ENCODE measurements at places on chromosomes 2 and 18. TPM values are rescaled to one million over a fixed set of nuclear protein-coding genes. Genes with fewer than 3 reads are reported as not detected.

GRCh38 chr2:163659224-163659623 lies 76.6 kb downstream of the FIGN start:
- no peak for DNase-seq

DNA sequence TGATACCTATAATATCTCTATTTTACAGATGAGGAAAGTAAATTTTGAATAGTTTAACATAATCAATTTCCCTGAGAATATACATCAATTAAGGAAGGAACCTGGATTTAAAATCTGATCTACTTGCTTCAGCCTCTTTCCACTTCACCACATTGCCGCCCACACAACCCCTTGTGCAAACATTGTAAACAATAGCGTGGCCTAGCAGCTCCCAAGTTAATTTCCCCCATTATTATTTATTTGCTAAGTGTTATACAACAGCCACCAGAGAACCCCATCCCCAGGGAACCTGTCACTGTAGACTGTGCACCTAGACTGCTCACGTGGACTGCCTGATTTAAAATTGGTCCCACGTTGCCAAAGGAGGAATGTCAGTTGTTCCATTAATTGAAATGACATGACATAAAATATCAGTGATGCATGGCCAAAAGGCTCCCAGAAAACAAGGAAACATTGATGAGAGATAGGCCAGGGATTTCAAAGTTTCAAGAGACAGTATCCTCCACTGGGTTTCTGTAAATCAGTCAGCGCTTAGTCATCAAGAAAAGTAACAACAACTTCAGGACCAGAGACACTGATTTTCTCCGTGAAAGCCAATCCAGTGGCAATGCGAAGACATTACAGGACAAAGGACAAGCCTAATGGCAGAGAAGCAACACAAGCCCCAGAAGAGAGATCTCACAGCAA lies 41.3 kb downstream of the SCG2 start:
- DNase-seq, result no peak

DNA sequence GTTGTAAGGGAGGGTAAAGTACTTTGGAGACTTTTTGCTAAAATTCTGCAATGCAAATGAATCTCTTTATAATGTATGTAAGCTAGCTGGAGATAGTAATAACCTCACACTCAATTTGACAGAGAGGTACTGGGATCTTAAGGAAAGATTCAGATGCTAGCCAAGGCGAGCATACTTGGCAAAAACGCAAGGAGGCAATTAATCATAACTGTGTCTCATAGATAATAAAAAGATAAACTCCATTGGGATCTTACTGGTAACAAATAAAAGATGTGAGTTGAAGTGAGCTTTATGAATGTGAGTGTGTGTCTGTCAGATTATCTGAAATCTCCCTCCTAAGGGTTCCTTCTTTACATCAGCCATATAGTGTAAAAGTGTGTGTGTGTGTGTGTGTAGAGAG lies 533.0 kb downstream of the TMX3 start:
- no peak for DNase-seq

- no peak for DNase-seq
These were observed 456.5 kb upstream of the SOX11 start for GRCh38 chr2:5235701-5236100.

- peak; percentile 46 for DNase-seq
These were observed 44.7 kb downstream of the CTIF start for GRCh38 chr18:48583573-48583972.

- peak; percentile 20 for DNase-seq
These were observed 3.8 kb downstream of the PROM2 start for GRCh38 chr2:95278051-95278471.

GRCh38 chr2:148660999-148661398 lies 16.4 kb downstream of the EPC2 start:
- no peak for DNase-seq

- no peak for DNase-seq
These were observed 17.1 kb upstream of the GPR45 start for GRCh38 chr2:105224444-105224843.

- DNase-seq, result no peak
These were observed 10.6 kb downstream of the FARP2 start for GRCh38 chr2:241366678-241367077.

- DNase-seq, result no peak
These were observed 1992.5 kb upstream of the PIK3C3 start for GRCh38 chr18:39962546-39962945.

- no peak for DNase-seq
These were observed 160.8 kb upstream of the AGAP1 start for GRCh38 chr2:235333076-235333475.

DNA sequence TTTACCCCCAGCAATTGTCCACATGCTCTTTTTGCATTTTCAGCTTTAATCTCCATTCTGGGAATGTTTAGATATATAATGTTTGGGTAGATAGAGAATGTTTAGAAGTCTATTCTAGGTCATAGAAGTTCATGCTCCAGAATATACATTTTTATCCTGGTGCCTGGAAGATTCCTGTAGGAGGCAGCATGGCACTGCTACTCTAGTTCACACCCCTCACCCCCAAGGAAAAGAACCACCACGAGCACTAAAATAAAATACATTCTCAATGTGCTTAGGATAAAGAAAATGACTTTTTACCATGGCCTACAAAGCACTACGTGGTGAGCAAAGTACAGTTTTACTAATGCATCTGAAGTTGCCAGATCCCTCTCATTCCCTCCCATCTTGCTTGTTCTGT lies 53.8 kb downstream of the MYO1B start:
- no peak for DNase-seq

GRCh38 chr2:31020713-31021112 lies 117.5 kb downstream of the GALNT14 start:
- no peak for DNase-seq

GRCh38 chr2:159186462-159186861 lies 100.0 kb downstream of the WDSUB1 start:
- no peak for DNase-seq

- peak; percentile 67 for DNase-seq
These were observed 754.9 kb downstream of the RNF144A start for GRCh38 chr2:7672027-7672684.

DNA sequence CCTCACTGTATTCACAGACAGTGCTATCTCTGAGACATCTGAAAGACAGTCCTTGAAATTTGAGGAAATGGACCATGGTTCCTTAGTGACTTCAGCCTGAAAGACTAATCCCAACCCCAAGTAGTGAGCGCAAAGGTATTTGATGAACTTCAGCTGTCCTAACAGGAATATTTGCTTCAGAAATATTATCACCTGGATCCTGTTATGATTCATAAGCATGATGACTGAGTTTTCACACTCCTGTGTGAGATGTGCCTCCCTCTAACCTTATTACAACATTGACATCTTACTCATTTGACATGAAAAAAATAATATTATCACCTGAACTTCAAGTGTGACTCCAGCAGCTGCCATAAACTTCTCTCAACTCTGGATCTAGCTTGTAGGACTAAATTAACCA lies 11.6 kb upstream of the MRPL19 start:
- no peak for DNase-seq

DNA sequence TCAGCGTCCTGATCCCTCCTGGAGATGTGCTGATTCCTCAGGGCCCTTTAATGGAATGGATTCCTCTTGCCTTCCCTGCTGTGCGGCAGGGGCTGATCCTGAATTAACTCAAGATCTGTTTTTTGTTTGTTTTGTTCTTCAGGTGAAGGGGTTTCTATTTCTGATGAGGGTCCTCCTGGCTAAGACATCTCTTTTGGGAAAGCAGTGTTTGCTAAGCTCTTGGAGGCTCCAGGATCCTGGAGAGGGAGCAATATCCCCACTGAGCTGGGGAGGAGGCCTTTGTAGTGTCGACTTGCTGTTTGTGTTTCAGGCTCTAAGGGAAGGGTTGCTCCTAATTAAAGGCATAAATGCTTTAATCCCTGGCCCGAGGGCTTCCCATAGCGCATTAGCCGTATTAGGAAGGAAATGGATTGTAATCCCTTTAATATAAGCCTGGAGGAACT lies 65.3 kb upstream of the FOXI3 start:
- no peak for DNase-seq

DNA sequence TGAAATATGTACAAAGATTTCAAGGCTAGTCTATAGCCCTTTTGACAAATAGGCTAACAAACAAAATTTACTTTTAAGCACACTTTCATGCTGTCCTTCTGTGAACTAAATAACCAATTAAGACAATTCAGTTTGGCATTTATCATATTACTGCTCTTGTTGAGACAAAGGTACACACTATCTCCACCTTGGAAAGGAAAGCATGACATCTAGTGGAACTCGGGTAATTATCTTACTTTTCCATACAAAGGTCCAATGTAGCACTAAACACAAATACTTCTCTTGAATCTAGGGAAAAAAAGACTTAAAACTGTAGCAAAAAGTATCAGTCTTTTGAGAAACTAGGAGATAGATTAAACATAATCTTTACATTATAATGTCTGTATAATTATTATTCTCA lies 125.0 kb upstream of the CD226 start:
- no peak for DNase-seq

GRCh38 chr2:169999054-169999453 lies 171.8 kb downstream of the UBR3 start:
- no peak for DNase-seq

DNA sequence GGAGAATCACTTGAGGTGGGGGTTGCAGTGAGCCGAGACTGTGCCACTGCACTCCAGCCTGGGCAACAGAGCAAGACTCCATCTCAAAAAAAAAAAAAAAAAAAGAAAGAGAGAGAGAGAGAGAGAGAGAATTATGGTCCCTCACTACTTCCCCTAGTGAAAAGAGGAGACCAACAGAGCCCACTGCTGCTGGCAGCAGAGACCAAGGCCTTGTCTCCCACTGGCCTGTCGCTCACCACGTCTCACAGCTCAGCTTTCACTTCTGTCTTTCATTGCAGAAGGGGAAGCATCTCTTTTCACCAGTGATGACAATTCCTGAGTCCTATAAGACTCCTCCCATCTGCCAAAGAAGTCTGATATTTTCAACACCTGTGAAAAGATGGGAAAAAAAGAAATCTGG lies 81.3 kb downstream of the CLHC1 start:
- no peak for DNase-seq

- DNase-seq, result peak; percentile 40
These were observed 108.1 kb downstream of the TRIB2 start for GRCh38 chr2:12824778-12825379.

- DNase-seq, result no peak
These were observed 65.3 kb upstream of the SMIM21 start for GRCh38 chr18:75492852-75493251.

The CIB4 gene
- total RNA-seq, result not detected

The SP5 gene
- 0.78 TPM for total RNA-seq

The CHRND gene
- not detected for total RNA-seq

The DNAJC10 gene
- 86.0 TPM for total RNA-seq

The NEUROD1 gene
- 2.6 TPM for total RNA-seq

The MARCHF4 gene
- 0.52 TPM for total RNA-seq

The IL18R1 gene
- total RNA-seq, result 3.1 TPM

The CELF4 gene
- total RNA-seq, result 4.7 TPM

The PLEKHH2 gene
- total RNA-seq, result 10.4 TPM

The SMYD1 gene
- not detected for total RNA-seq

The IL36B gene
- not detected for total RNA-seq

The SCN9A gene
- total RNA-seq, result 11.9 TPM

Data from body of pancreas (tissue), 4 donors.